GM19239 (cell line): ENCODE measurements at places on chromosomes 3 and 15.

DNA sequence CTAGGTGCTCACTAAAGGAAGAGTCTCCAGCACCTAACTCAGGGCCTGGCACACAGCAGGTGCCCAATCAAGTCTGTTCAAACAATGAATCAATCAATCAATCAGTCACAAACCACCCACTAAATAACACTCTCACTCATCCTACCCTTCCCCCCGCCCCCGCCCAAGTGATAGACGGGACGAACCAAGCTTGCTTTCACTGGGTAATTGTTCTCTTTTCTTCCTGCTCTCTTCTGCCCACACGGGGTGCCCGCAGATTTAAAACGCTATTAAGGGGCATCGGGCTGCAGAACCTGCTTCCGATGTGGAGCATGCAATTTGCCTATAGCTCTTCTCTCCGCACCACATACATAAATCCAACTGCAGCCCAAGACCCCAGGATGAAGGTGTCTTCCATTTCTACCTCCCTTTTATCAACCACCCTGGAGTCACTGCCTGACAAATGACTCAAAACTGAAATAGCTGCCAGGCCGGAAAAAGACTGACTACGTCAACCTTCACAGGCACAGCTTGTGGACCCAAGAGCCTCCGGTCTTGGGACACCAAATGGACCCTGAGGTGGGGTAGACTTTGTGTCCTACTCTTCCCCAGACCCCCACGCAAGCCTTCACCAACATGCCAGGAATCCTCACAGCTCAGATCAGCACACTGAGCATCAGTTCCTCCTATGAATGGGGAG, 1.7 kb downstream of the KLHL25 start:
- no peak for DNase-seq

DNA sequence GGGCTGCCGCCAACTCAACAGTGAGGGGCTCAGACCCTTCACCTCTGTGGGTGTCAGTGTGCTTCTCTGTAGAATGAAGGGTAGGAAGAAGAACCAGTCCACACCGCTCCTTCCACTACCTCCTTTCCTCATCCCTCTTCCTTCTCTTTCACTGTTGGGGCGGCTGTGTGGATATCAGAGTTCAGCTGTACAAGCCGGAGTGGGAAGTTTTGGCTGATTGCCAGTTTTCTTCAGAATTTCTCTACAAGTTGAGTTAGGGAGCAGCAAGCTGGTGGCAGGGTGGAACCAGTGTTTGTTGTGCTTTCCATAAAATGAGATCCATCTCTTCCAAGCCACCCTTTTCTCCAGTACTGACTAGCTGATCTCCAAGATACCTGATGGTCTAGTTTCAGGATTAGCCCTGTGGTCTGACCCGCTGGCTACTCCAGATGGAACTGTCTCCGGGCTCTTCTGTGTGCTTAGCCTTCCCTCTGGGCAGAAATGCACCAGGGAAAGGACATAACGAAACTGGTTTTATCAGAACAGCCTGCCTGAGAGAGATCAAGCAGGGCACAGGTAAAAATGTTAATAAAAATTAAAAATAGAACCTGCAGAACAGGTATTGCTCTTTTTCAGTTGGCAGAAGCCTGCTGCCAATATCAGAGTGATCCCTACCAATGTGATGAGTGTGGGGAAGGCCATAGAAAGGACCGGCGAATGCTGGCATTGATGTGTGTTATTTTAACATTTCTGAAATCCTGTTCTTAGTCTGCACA, 169.9 kb upstream of the TSC22D2 start:
- DNase-seq, result no peak

GRCh38 chr3:100042166-100042981, 71.9 kb downstream of the FILIP1L start:
- no peak for DNase-seq

- no peak for DNase-seq
These were observed 438.7 kb upstream of the KCNMB2 start for GRCh38 chr3:178097576-178097975.

DNA sequence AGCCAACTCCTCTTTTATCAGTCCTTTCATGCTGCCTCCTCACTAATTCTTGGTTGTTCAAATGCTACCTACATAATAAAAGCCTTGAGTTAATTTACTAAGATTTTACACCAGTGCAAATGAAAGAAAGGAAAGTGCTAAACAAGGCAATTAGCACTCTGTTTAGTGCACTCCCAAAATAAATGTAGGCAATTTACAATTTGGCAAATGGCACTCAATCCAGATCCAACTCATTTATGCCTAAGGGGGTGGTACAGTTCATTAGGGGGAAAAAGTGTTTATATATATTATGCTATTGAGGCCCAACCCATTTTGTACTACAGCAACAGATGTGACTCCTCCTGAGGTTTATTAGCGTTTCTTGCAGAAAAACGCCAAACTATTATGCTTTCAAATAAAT, 370.1 kb downstream of the NR2F2 start:
- DNase-seq, result no peak

DNA sequence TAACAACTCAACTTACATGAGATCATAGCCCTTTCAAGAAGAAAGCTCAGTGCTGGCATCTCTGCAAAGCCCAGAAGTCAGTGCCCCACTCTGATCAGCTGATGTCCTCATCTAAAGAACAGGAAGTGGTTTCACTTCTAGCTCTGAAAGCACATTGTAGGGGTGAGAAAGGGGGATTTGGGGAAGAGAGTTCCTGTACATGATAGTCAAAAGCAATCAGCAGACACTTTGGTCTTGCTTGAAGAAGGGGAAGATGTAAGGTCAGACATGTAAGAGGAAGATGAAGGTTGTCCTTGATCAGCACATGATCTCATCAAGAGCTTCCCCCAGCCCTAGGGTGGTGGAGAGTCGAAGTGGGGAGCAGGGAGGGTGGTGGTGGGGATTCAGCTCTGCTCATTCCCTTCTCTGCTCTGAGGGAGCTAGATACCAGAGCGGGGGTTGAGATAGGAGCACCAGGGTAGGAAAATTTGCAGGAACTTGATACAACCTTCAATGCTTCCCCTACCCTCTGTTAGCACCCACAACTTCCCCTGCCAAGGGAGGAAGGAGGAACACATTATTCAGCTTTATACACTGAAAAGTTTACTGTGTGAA, 76.4 kb upstream of the ETV5 start:
- DNase-seq, result peak; percentile 26

GRCh38 chr15:39204031-39204430, 376.8 kb upstream of the THBS1 start:
- DNase-seq, result no peak

GRCh38 chr15:96171853-96172296, 158.6 kb upstream of the NR2F2 start:
- no peak for DNase-seq

DNA sequence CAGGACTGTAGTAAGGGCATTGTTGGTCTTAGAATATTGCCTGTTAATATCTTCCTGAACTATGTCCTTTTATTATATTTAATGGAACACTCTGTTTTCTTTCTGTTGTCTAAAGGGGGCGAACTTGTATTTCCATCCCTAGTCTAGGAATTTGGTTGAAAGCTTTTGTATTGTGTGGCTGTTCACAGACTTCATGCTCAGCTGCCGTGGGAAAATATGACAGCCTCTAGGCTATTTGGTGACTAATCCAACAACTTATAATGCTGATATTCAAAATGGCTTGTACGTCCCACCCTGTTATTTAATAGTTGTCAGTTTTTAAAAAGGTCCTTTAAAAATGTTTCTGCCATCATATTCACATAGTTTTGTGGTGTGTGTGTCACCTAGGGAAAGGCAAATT, 202.6 kb downstream of the KLHL25 start:
- DNase-seq, result no peak

- no peak for DNase-seq
These were observed 86.6 kb downstream of the LINGO1 start for GRCh38 chr15:77546050-77546501.

DNA sequence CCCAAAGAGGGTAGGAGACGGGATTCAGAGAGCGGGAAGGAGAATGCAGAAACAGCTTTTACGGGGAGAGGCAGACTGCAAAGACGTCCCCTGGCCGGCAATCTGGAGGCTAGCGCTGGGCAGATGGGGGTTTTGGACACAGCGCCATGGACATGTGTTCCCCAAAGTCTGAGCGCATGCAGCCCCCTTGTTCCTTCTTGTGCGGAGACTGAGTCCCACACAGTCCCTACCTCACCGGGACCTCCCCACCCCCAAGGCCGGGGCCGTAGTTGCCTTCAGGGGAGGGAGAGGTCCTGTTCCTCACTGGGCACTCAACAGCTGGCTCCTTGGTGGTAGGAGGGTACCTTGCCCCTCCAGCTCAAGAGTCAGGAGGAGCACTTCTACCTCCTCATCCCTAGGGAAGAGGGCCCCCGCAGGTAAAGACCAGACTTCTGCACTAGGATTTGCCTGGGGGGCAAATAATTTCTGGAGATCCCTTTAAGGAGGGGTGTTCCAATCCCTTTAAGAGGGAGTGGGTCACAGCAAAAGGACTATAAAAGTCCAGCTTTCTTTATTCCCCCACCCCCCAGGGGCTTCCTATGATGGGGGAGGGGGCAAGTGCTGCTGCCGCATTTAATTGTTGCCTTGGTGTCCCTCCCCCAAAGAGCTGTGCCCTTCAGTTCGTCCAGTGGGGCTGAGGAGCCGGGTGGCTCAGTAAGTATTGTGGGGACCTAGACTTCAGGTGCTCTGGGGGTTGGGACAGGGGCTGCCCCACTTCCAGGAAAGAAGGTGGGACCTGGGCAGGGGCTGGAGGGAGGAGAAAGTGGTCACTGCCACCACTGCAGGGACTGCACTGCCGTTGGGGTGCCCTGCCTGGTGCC, 3.6 kb upstream of the BAHD1 start:
- no peak for DNase-seq

DNA sequence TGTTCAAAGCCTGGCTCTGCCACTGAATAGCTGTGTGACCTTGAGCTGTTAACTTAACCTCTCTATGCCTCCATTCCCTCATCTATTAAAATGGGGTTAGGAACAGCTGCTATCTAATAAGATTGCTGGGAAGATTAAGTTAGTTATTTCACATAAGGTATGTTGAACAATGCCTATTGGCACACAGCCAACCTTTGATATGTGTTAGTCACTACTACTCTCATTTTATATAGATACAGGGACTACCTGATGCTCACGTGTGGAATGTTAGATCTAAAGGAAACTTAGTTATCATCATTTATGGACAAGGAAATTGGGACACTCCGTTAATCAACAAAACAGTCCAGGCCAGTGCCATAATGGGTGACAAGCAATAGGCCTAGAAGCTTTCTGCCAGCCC, 332.4 kb upstream of the PPP2R3A start:
- no peak for DNase-seq

DNA sequence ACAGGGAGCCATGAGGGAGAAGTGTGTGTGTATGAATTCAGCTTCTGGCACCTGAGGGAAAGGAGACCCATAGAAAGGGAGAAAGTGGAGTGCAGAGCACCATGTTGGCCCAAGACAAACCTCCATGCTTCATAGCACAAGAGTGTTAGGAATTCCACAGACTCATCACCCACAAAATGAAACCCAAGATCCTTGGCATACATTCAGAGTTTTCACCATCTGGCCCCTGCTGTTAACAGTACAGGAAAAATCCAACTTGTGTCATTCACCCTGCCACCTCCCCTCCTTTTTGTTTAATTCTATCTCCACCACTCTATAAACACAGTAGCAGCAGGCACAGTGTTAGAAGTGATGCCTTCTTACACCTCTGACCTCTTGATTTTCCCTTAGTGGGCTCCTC, 60.0 kb upstream of the MNS1 start:
- DNase-seq, result no peak

DNA sequence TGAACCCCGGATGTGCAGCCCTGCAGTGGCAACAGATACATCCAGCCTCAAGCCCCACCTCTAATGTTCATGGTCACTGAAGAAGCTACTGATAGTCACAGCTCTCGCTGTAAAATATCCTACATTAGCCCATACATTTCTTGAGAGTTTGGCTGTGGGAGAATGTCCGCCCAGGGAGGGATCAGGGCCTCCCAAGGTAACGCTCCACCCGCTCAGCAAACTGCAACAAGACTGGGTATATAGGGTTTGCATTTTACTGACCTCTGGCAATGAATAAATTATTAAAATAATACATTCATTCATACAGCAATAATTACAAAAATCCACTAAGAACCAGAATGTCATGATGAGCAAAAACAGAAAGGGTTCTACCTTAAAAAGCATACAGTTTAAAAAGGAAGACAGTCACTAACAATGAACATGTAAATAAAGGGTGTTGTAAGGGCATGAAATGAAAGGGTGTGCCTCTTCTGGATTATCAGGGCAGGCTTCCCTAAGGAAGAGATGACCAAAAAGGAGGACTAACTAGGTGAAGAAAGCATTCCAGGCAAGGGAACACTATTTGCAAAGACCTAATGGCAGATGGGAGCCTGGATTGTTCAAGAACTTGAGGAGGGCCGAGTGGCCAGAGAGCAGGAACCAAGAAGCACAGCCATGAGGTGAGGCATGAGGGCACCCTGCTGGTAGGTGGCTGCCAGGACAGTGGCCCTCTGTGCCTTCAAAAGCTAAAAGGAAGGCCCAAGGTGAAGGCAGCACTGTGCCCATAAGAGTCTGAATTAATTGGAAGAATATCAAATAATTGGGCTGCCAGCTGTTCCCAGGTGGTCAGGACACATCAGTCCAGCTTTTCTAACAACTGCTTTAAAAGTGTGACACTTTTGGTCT, 28.1 kb upstream of the CTDSPL start:
- DNase-seq, result no peak

DNA sequence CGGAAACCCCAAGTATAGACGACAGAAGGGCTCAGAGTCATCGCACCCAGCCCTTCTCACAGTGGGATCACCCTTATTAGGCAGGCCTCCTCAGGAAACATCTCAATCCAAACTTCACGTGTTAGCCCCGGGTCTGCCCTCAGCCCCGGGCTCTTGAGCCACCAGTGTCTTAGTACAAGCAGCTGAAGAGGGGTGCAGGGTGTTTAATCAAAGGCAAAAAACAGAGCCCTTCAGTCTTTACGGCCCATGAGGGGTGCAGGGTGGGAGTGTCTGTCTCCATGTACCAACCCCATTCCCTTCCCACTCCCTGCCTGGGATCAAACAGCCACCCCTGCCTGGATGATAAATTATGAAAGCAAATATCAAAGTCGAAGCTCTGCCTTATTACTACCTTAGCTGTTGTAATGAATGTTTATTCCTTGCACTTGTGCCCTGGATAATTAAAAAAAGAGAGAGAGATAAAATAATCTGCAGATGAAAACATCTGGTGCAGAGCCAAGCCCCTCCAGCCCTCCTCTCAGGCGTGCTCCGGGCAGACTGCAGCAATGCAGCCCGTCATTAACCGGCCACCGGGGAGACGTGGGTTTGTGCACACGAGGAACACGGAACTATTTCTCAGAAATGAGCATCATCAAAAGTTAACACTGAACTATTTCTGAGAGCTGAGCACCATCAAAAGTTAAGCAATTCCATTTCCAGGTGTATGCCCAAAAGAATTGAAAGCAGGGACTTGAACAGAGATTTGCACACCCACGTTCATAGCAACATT, 64.5 kb downstream of the ADAMTS17 start:
- no peak for DNase-seq

- DNase-seq, result no peak
These were observed 54.9 kb downstream of the TRIM71 start for GRCh38 chr3:32872487-32873382.

GRCh38 chr3:149620291-149621020, 37.4 kb downstream of the WWTR1 start:
- DNase-seq, result no peak

DNA sequence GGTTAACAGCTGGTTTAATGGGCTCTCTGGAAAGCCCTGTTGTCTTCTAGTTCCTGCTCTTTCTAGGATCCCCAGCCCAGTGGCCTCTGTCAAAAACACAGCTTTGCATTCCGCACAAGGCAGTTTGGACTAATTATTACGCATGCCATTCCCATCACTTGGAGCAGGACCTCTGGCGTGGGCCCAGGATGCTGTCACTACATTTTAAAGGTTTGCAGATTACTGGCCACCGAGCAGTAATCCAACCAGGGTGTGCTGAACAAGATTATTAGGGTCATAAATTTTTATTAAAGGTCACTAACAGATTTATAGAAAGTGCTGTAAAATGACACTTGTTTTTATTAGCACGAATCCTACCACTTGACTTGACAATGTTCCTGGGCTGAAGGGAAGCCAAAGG, 143.6 kb upstream of the SLC6A11 start:
- DNase-seq, result no peak
